ENCODE measurements at places on chromosomes 4 and X.

DNA sequence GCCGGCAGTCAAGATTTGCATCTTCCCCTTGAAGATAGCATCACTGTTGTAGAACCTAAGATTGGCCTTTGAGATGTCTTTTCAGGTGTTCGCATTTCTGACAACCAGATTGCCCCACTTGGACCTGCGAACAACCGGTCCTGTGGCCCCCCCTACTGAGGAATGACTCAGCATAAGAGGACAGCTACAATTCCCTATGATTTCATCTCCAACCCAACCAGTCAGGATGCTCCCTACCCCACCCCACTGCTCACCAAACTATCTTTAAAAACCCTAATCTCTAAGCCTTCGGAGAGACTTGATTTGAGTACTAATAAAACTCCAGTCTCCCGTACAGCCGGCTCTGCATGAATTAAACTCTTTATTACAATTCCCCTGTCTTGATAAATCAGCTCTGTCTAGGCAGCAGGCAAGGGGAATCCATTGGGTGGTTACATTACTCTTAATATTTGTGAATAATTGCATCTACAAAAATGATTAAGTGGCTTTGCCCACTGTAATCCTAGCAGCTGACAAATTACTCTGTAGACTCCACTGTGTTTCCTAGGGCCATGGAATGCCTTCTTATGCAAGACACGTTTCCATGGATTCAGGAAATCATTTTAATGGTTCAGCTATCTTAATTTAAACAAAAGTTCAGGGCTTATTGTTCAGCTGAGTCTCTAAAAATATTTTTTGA, 95.4 kb downstream of the GPR143 start:
- no peak for DNase-seq

DNA sequence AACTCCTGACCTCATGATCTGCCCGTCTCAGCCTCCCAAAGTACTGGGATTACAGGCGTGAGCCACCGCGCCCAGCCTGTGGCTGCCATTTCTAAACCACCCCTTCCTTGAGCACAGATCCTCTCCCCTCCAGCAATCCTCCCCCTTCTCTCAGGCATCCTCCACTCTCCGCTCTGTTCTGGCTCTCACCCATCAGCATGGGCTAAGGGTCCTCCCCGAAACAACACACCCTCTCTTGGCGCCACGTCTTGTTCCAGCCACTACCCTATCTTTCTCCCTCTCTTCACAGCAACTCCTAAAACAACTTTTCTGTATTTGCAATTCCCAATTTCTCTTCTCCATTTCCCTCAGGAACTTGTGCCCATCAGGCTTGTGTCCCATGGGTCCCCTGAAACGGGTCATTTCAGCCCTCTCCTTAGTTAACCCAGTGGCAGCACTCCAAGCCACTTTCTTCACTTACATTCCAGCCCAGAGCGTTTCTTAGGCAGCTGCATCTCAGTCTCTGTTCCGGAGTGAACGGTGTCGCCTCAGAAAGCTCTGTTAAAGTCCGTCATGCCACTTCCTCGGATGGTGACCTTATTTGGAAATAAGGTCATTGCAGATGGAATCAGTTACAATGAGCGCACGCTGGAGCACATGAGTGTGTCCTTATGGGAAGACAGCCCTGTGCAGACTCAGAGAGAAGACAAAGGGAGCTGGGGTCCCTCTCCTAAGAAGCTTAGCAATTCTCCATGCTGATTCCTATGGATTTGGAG, 28.3 kb upstream of the CLDN24 start:
- no peak for DNase-seq

DNA sequence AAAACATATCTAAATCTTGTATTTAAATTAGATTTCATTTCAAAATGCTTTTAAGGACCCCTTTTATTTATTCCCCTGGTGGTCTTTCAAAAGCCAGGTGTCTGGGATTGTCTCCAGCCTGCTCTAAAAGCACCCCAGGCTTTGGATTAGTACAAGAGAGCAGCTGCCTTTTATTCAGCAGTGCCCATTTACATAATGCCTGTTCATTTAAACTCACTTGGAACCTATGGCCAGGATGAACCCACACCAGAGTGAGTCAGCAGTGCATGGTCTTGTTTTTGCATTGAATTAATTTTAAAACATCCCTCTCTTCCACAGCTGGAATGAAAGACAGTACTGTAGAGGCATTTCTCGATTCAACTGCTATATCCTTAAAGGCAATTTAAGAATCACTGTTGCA, 64.1 kb upstream of the TENM3 start:
- DNase-seq: no peak

- no peak for DNase-seq
Observed at GRCh38 chrX:142978130-142978684, 47.5 kb upstream of the SPANXN4 start.

DNA sequence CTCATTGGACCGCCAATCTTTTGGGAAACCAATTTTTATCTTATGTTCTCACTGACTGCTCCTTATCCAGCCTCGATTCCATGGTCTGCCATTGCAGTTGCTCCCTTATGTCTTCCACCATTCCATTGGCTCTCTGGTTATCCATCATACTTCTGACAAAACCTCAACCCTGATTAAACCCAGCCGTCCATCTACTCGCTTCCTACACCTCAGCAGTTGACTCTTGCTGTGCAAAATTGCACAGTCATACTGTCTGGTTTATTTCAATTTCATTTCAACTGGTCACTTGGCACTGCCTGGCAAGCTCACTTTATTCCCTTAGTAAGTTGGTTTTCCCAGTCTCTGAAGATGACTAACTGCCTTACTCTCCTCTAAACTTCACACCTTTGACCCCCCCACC, 26.2 kb downstream of the ARL9 start:
- no peak for DNase-seq

GRCh38 chr4:80219301-80220025, 22.2 kb downstream of the PRDM8 start:
- no peak for DNase-seq

DNA sequence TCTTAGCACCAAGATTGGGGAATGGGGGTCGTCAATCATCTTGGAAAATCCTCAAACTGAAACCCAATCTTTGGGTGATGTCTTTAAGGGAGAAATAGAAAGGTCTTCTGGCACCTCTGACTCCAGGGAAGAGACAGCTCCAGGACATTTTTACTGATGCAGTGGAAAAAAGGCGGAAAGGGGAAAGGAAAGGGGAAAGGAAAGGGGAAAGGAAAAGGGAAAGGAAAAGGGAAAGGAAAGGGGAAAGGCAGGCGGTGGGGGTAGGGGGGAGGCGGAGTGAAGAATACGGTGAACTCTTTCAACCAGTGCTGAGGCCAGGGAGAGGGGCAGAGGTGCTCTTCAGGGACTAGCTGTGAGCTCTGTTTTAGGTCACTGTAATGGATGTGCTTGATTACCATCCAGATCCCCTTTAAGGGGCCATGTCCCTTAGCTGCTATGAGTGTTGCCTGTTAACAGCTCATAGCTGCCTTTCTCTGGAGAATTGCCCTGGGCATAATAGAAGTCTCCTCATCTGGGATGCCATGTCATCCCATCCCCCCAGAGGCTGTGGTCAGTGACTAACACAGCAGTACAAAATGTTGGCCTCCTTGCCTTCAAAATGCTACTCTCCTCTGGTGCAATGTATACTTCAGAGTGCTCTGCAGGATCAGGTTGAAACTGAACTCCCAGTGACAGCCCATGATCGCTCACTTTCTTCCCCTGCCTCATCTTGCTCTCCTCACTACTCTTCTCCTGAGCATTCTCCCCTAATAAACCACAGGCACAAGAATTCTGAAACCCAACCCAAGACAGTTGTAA, 92.4 kb upstream of the AP1S2 start:
- DNase-seq: no peak

DNA sequence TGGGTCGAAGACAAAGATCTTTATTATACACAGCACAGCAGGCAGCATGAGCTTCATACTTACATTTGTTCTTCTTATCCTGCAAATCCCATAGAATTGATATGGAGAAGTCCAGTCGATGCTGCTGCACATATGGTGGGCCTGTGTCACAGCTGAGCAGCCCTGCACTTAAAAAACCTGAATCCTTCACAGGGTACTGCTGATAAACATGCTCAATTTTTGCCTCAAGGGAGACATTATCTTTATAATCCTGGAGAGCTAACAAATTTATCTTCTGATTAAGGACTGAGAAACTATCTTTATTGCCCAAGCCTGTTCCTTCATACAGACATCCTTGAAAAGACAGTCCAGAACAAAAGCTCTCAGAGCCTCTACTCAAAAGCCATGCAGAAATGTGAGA, 434.4 kb upstream of the FAM47C start:
- DNase-seq: no peak

- DNase-seq: no peak
Observed at GRCh38 chrX:151852294-151852693, 60.4 kb upstream of the MAGEA4 start.

DNA sequence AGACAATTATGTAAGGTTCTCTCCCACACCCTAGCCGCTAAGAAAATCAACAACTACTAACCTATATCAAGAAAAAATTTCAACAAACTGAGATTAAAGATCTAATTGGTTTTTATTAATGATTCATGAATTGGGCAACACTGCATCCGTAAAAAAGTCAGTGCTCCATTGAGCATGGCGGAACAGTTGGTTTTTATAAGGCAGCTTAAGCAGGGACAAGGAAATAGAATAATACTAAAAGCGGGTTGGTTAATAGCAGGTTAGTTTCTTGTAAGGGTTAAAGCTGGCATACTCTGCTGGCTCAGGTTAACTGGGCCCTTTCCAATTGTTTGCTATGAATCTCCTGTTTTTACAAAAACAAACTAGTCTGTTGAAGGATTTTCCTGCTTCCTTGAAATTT, 202.3 kb upstream of the RASGEF1B start:
- no peak for DNase-seq
